Posterior vena cava (tissue), 2 donors: ENCODE measurements at places on chromosomes 7 and 10.

GRCh38 chr7:88759230-88760135, at the start of gene ZNF804B:
ZNF804B (plus strand) TSS chr7:88759700; CDS start chr7:88759977, 277 bp downstream.
- peak; percentile 82 for DNase-seq

- no peak for DNase-seq
Observed at GRCh38 chr10:11011984-11012383, 5.7 kb upstream of the CELF2 start.

GRCh38 chr10:129033790-129034272, 433.2 kb upstream of the MGMT start:
- DNase-seq = no peak

DNA sequence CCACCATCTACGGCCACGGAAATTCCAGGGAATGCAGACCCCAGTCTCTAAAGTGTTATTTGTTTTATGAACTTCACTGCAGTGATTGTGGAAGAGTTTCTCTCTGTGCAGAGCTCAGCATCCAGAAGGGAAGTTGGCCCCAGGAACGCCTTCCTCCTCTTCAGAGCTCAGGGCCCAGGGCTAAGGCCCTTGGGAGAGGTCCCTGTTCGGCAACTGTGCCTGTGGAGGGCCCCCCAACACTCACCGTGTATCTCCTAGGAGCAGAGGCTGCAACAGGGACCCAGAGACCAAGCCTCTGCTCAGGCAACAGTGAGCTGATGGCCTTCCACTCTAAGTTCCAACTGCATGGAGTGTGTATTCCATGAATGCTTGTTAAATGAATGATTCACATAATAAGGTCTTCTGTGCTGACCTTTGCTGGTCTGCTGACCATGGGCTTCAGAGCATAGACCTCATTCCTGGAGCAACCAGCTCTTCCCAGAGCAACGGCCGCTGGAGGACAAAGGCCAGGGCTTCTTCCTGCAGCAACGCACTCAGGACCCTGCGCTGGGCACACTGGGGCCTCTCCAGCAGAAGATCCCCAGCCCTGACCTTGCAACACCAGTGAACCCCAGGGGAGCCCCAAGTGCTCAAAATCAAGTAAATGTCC, 7.7 kb downstream of the DIP2C start:
- DNase-seq = peak; percentile 58

- no peak for DNase-seq
Observed at GRCh38 chr7:78333530-78334425, 535.2 kb downstream of the PHTF2 start.

- DNase-seq = no peak
Observed at GRCh38 chr7:28086198-28086597, 94.4 kb downstream of the JAZF1 start.

- no peak for DNase-seq
Observed at GRCh38 chr10:46291817-46292572, 5.2 kb downstream of the ANTXRL start.

DNA sequence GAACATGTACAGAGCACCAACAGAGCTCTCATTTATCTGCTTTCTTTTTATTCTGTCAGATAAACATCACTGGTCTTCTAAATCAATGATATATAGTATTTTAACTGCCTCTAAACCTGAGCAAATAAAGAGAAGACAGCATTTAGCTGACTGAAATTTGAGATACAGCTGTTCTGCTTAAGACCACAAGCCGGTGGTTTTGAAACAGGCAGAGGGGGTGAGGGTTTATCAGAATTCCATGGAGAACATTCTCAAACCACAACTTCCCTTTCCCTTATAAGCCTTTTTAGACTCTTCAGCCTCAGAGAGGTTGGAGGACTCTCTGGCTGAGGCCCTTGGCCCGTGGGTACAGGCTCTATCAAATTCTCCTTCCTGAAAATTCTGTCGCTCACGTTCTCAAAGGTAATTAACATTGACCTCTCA, 87.4 kb upstream of the RSU1 start:
- DNase-seq = no peak

- no peak for DNase-seq
Observed at GRCh38 chr10:112184379-112184778, 814 bp upstream of the GPAM start.

DNA sequence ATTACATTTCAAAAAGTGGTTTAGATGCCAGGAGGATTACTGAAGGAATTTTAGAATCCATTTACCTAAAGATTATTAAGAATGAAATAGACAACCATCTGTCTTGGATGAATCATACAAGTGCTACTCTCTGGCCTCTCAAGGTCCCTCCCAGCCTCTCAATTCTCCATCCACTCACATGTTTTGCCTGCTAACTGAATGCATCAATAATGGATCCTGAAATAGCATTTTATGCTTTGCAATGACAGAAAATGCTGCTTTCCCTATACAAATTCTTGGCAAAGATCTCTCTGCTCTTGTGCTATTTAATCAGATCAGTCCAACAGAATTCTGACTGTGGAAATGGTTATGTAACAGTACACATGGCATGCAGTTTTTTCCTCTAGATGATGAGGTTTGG, 68.1 kb downstream of the HBP1 start:
- no peak for DNase-seq

DNA sequence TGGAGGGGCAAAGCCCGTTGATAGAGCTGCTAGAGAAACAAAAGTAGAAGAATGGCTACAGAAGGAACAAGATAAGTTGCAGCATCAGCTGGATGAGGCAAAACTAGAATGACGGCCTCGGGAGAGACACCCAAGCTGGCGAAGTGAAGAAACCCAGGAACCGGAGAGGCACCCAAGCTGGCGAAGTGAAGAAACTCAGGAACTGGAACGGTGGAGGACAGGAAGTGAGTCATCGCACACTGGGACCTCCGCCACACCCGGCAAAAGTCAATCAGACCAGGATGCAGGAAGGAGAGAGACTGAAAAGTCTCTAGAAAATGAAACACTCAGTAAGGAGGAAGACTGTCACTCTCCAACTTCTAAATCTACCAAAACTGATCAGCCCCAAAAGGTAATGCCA, 133.0 kb upstream of the NEBL start:
- DNase-seq = no peak

GRCh38 chr7:98281757-98282606, 496 bp downstream of the BRI3 start:
- DNase-seq = peak; percentile 88

DNA sequence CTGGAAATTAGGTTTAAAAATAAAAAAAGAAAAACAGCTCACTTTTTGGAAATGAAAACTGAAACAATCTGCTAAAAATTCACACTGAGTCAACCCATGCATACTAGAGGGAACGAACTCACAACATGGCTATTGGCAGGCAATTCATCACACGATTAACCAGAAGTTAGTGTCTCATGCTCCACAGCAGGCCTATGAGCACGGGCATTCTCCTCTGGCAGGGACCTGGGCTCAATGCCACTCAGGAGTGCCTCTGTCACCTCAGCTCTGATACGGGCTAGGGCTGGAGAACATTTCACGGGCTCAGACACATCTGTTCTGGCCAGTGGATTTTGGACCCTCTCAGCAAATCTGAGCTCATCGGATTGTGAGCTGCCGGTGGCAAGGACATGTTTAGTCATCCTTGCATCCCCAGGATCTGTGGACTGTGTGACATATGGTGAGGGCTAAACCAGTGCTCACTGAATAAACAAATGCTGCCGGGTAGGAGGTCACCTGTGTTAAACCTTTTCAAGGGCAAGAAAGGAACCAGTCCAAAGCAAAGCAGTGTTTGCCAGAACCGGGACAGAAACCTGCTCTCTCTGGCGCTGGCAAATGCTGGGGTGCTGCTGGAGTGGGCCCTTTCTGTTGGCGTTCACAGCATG, 40.1 kb downstream of the POLR3A start:
- no peak for DNase-seq

GRCh38 chr10:31708046-31708445, 220.6 kb downstream of the ARHGAP12 start:
- DNase-seq = no peak

- no peak for DNase-seq
Observed at GRCh38 chr10:22438711-22439110, 93.4 kb downstream of the SPAG6 start.

GRCh38 chr10:6247041-6247712, 44.4 kb downstream of the PFKFB3 start:
- no peak for DNase-seq

- DNase-seq = peak; percentile 74
Observed at GRCh38 chr7:101853684-101854083, 36.3 kb downstream of the CUX1 start.

GRCh38 chr10:50614444-50615137, 9.2 kb downstream of the SGMS1 start:
- no peak for DNase-seq

DNA sequence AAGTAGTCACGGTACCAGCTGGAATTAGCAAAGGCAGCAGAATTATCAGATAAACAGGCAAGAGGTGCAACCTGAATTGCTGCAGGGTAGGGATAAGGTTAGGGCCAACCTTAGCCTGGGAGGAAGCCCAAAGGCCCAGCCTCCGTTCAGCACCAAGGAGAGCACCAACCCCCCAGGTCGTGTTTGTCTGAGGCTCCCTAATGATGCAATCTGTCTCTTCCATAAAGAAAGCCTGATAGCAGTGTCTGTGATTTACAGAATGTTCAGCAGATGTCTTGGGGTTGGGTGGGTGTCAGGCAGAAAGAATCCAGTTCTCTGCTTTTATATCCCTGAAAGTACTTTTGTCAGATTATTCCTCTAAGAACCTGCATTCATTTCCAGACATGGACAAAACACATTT, 328.4 kb upstream of the AOAH start:
- DNase-seq = no peak

DNA sequence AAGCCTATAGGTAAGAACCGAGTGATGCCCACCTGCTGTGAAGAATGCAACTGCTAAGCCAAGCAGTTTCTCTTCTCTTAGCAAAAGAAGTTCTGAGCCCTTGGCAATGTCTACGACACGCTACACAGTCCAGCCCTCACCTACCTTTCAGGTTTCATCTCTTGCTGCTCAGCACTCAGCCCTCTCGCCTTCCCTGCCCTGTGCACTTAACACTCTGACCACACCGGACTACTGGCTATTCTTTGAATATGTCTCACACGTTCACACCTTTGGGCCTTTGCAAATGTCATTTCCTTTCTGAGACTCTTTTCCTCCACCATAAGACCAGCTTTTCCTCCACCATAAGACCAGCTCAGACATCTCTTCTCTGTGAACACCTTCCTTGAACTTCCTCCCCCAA, 67.0 kb upstream of the ITGB1 start:
- DNase-seq = no peak

- peak; percentile 81 for DNase-seq
Observed at GRCh38 chr10:102523250-102524029, 19.7 kb downstream of the SUFU start.

DNA sequence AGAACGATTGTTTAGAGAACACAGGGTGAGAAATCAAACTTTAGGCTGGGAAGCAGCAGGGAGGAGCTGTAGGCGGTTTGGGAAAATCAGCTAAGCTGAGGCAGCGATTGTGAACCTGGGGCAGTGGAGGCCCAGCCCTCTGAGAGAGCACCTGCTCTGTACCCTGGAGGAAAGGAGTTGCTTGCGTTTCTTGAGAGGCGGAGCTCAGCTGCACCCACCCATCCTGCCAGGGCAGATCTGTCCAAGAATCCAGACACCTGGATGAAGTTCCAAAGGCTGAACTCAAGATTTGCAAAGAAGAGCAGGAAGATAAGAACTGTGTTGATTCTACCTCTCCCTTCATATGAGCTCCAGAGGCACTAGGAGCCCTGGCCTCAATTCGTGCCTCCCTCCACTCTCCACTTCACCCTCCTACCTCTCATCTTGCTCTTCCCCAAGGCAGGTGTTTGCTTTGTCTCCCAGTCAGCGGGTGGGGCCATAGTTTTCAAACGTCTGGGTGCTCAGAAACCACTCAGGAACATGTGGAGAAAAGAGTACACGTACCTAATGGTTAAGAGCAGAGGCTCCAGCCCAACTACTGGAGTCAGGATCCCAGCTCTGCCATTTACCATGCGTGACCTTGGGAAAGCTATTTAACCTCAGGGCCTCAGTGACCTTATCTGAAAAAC, 21.5 kb upstream of the TMEM213 start:
- DNase-seq = no peak

- DNase-seq = no peak
Observed at GRCh38 chr7:118182593-118183427, 1.2 kb upstream of the LSM8 start.

DNA sequence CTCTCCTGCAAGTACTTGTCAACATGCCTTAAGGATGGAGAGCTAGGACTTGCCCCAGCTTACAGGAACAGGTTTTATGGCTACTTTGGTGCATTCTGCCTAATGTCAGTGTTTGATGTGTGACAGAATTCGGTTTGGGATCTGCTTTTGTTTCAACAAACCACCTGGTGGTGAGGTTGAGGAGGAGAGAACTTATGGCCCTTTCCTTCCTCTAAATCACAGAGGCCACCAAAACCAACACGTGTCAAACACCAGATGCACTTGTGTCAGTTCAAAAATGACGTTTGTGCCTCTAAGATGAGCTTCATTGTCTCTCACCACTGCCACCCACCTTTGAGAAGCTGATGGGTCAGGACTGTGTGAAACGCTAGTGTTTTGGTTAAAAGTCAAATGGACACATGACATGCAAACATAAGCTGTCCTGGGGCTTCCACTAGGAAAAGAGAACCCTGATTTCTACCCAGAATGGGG, 83.9 kb downstream of the OSBPL3 start:
- DNase-seq = no peak

DNA sequence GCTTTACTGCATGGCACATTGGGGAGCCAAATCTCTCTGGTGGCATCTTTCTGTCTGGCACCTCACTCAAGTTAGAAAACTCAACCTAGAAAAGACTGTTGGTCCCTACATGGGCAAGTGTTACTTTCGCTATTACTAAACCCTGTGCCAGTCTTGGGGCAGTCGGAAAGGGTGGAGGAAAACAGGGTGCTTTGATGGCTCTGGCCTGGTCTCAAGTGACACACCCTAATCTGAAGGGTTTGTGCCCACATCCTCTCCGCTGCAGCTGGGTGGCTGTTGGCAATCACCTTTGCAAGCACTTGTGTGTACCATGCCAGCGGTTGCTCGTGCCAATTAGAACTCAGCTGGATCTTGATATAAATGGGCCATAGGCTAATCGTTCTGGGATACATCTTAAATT, 159.8 kb upstream of the ITGB1 start:
- DNase-seq = no peak

DNA sequence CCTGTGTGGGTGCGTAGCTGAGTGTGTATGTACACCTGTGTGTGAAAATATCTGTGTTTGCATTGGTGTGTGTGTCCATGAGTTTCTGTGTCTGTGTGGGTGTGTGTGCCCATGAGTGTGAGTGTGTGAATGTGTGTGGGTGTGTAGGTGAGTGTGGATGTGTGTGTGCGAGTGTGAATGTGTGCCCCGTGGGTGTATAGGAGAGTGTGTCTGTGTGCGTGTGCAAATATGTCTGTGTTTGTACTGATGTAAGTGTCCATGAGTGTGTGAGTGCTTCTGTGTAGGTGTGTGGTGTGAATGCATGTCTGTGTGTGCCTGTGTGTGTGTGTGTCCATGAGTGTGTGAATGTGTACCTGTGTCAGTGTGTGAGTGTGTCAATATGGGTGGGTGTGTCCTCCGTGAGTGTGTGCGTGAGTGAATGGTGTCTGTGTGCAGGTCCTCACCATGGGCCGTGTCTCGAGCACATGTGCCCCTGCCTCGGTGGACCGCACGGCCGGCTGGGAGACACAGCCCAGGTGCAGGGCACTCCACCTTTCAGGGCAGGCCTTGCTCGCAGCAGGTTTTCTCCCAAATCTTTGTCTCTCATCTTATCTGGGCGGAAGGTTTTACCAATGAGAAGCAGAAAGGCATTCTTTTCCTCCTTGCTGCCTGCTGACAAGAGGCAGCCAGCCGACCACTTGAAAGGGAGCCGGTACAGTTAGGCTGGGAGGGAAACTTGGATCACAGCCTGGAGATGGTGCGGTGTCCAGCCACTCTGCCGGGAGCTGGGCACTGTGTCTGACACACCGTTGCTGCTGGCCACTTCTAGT, 107.1 kb upstream of the FAM20C start:
- peak; percentile 67 for DNase-seq

GRCh38 chr7:151104411-151105235, 18.3 kb downstream of the AGAP3 start:
- no peak for DNase-seq
